CD4-positive, alpha-beta T cell (primary cell): ENCODE measurements at places on chromosomes 1 and 21.

DNA sequence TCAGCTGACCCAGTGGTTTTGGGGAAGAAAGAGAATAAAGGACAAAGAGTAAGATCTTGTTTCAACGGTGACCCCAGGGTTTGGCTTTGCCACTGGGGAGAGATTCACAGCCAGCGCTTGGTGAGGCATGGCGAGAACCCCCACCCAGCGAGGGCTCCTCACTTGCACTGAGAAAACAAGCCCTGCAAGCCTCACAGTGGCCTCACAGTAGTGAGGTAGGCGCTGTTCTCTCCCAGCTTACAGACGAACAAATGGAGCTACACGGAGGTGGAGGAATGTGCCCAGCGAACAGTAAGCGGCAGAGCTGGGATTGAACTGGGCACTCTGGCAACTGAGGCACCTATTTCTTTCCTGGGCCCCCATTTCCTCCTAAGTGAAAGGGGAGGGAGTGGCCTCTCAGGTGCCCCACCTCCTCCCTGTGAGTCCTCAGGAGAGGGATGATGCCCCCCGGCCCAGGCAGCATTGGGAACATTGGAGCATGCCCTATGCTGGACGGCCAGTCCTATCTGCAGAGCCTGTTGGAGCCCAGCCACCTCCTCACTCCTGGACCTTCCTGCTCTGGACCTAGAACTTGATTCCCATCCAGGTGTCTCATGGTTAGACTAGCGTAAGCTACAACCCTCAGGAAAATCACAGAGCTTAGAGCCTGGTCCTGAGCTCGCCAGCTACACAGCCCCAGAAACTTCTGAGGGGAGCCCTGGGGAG is 73.4 kb upstream of the EDN2 start:
- DNase-seq = no peak

DNA sequence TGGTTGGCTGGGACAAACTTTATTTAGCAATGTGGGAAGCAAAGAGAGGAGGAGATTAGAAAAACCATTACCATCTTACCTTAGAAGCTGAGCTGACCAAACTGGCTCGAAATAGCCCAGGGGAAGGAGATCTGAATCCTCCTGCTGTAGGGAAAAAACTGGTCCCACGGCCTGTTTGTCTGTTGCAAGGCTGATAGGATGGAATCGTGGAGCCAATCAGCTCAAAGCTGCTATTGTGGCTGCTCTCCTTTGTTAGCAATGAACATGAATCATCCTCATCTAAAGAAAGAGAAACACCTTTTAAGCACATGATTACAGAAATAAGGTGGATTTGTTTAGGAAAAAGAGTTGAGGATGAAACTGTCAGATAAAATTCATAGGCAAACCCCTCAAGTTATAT is 21.5 kb downstream of the CLSPN start:
- no peak for DNase-seq

DNA sequence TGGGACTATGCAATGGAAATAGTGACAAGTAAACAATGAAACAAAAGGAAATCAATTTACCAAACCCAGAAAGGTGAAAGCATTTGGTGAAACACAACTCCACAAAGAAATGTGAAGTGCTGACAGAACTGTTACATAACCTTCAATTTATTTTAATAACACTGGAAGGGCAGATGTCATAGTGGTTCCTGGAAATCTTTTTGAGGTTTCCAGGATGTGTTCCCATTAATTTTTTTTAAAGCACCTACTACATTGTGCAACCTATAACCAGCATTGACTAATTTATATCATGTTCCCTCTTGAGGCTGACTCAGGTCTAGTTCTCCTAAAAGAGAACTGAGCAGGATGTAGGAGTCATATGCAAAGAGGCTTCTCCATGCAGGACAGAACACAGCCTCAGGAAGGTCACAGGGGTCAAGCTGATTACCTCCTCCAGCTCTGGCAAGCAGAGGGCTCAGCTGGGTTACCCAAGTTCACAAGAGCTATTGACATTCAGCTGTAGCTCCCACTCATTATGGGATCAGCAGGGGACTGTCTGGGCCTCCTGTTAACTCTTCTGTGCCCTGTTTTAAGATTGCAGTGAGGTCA is 157.1 kb upstream of the NRIP1 start:
- DNase-seq = no peak

DNA sequence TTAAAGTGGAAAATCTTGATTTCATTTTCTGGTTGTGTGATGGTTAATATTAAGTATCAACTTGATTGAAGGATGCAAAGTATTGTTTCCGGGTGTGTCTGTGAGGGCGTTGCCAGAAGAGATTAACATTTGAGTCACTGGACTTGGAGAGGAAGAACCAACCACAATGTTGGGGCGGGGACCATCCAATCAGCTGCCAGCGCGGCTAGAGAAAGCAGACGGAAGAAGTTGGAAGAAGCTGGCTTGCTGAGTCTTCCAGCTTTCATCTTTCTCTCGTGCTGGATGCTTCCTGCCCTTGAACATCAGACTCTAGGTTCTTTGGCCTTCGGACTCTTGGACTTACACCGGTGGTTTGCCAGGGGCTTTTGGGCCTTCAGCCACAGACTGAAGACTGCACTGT is 832.6 kb upstream of the TMPRSS15 start:
- DNase-seq = no peak

DNA sequence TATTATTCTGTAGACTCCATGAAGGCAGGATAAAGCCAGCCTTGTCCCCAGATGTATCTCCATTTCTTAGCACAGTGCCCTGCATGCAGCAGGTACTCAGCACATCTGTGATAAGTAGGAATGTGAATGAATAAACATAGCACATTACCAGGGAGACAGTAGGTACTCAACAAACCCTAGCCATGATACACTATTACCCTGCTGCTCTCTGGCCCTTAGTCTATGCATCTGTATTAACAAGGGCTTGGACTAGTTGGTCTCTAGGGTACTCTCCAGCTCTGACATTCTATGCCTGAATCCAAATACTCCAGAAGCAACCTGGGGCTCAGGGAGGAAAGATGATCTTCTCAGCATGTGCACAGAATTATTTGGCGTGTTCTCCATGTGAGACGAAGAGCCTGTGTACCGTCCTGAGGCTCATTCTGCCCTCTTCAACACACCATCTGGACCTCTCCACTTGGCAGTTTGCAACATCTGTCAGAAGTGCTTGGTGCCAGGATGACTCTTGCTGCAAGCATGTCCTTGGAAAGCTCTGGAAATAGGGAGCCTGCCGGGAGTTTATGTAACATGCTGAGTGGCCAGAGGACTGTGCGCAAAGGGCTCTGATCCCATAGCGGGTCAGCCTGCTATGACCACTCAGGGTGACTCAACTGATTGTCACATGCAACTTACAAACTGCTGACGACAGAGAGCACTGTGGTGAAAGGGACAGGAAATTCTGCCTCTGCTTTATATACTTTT is 228.2 kb upstream of the USP24 start:
- DNase-seq = no peak

DNA sequence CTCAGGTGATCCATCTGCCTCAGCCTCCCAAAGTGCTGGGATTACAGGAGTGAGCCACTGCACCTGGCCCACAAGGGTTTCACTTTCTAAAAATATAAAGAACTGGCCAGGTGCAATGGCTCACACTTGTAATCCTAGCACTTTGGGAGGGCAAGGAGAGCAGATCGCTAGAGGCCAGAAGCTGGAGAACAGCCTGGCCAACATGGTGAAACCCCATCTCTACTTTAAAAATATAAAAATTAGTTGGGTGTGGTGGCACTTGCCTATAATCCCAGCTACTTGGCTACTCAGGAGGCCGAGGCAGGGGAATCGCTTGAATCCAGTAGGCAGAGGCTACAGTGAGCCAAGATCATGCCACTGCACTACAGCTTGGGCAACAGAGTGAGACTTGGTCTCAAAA is 25.7 kb downstream of the MRPL39 start:
- DNase-seq = no peak

DNA sequence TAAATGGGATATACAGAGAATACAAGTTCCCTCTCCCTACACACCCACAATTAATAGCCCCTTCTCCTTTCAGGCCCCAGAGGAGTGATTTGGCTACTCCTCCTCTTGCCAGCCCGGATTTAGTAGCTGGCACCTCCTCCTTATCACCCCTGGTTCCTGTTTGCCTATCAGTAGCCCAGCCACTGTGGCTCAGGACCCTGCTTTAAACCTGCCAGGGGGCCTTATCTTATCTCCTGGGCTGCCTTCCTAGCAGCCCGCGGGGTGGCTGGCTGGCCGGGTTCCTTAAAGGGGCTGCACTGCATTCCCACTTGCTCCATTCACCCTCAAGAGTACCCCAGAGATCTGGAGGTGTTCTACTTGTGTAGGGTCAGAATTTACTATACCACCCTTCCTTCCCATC is 70.4 kb downstream of the PLEKHA6 start:
- DNase-seq = no peak

GRCh38 chr1:30417001-30417700 is 306.2 kb downstream of the MATN1 start:
- DNase-seq = no peak

DNA sequence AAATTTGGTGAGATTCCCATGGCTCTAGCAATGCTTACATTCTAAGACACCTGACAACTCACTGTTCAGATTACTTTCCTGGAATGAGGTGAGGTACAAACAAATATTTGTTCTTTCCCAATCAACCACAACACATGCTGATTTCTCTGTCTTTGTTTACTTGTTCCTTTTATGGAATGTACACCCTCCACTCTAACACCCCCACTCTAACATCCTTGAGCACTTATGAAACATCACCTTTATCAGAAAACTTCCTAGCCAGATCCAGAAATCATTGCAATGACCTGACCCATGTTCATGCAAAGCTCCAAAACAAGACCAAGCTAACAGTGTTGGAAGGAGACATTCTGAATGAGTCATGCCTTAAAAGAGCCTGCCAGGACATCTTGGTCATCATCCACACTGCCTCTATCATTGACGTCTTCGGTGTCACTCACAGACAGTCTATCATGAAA is 35.5 kb downstream of the HSD3B1 start:
- no peak for DNase-seq

- DNase-seq = no peak
These were observed 18.4 kb upstream of the SUMO3 start for GRCh38 chr21:44836349-44836665.

DNA sequence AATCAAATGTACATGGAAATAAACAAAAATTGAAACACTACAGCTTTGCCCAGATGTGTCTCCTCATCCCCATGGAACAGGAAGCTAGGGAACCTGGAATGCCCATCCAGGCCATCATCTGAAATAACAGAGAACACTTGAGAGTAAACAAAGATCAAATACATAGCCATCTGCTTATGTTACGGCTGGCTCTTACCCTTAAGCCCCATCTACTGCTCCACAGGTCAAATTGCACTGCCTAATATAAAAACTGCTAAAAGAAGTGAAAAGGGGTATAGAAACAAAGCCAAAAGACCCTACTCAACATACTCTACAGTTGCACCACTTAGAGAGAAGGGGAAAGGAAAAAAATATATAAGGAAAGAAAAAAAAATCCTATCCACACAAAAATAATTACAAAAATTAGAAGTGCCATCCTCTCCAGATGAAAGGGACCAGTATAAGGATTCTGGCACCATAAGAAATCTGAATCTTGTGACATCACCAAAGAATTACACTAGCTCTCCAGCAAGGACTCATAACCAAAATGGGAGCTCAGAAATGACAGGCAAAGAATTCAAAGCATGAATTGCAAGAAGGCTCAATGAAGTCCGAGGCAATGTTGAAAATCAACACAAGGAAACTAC is 26.9 kb downstream of the OR6Y1 start:
- no peak for DNase-seq

DNA sequence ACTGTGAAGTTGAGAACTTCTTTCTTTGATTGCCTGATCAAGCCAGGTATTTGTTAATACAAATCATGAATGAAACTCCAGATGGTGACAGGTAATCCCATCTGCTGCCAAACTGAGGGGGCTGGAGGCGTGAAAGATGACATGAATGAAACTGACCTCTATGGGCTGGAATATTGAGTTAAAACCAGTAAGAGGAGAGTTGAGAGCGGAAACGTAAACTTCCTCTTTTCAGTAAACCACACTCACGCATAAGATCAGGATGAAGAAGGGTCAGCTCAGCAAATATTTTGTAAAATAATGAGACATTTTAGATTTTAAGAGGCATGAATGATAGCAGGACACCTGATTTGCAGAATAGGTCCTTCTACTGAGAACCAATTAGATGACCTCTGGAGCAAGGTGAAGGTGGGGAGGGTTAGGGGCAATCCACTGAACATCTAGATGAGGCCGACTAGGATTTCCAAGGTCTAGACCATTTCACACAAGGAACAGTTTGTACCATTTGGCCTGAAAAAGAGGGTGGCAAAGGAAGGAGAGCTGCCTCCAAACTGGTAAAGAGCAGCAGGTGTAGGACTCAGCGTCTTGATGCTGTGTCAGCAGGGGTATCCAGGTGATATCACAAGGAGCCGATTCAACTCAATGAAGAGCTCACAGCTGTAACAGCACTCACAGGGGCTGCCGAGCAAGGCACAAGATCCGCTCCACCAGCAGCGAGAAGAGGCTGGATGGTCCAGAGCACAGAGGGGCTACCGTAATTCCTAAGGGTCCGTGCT is 132.6 kb downstream of the NTPCR start:
- no peak for DNase-seq

DNA sequence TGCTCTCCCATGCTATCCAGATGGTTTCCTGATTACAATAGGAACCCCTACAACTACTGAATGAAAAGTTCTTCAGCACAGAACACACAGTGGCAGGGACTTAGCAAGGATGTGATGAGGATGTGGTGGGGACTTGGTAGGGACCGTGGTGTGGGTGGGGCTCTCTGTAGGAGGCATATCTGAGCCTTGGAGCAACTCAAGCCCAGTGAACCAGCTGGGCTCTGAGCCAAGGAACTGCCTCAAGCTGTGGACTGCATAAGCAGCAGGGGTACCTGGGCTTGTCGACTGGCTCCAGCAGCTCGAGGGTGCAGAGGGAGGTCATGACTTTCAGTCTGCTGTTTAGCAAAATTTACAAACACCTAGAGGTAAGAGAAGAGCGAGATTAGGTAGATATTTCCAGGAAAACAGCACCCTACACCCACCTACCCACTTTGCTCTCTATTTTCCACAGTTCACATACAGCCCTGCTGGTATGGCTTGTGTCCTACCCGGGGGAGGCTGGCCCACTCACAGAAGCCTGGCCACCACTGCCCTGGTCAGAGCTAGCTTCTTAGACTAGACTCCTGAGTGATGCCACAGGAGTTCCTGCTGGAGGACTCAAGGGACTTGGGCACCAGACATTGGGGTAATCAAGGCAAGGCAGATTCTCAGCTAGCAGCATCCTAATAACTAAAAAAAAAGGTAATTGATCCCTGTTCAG is 86.8 kb upstream of the GCLM start:
- no peak for DNase-seq

GRCh38 chr1:53340660-53341520 is 13.0 kb upstream of the LRP8 start:
- DNase-seq = no peak
